ENCODE measurements at places on chromosomes 6 and 20.

GRCh38 chr20:24934101-24934661 is 14.9 kb upstream of the CST7 start:
- no peak for DNase-seq

GRCh38 chr6:17780061-17780460 is 73.3 kb upstream of the NUP153 start:
- DNase-seq = no peak

- no peak for DNase-seq
Observed at GRCh38 chr20:3802524-3803239, 6.6 kb downstream of the CDC25B start.

DNA sequence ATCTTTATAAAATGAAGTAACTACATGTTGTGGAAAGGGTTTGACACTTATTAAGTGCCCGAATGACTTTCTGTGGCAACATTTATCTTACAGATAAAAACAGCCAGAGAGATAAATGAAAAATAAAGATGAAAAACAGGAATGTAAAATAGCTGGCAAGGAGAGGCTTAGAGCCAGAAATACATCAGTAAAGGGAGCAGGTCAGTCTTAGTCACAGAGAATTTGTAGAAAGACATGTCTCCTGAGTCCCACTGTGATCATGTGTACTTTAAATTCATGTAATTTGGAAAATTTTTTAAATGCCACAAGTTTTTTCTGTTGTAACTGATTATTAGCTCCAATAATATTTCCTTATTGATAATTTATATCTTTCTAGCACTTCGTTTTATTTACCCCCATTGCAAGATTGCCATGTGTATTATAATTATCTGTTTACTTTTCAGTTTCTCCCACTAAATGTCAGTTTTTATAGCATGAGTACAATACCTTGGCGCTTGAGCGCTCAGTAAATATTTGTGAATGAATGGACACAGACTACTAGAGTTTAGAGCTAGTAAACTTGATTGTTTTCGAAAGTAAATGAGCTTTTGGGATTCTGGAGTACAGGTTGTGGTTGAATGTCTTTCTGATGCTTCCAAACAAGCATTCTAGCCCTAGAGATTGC is 15.2 kb downstream of the TAB2 start:
- no peak for DNase-seq

DNA sequence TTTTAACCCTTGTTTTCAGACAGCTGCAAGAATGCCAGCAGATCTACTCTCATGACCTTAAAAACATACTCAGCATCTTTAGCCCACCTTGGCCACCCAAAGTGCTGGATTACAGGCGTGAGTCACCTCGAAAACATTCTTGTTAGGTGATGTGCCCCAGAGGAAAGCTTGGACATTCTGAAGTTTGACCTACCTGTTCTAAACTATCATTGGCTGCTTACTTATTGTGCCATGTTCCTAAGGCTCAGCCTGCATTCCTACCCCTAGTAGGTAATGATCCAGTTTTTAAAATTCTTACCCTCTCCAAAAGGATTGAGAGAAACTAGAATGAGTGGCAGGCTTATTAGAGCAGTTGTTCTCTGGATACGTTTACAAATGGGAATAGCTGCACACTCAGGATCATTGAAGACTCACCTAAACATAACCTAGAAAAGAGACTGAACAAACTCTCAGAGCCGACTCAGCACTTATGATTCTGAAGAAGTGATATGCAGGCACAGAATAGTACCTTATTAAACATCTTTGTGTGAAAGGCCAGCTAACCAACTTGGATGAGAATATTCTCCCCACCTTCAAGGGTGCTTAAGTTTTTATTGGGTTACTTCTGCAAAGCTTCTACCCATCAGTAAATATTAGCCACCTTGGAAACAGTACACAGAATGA is 362.1 kb downstream of the NRN1 start:
- DNase-seq = no peak

All from AG04450 (cell line).